ENCODE measurements at places on chromosomes 16 and 17.

- DNase-seq, result no peak
Observed at GRCh38 chr17:17666111-17666714, 15.0 kb upstream of the RAI1 start.

DNA sequence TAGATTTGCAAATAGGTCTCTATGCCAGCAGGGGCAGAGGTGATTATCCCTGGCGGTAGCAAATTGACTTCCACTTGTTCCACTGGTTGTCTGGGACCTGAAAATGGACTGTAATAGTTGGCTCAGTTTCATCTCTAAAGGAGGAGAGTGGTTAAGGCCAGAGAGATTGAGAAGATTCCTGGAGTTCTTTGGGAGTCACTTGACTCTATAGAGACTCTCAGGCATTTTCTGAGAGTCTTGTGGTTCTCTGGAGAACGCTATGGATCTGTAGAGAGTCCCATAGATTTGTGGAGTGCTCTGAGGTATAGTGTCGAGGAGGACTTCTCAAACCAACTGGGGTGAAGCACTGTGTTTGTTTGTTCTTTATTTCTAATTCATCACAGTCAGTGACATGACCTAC lies 8.9 kb upstream of the PMP22 start:
- no peak for DNase-seq

DNA sequence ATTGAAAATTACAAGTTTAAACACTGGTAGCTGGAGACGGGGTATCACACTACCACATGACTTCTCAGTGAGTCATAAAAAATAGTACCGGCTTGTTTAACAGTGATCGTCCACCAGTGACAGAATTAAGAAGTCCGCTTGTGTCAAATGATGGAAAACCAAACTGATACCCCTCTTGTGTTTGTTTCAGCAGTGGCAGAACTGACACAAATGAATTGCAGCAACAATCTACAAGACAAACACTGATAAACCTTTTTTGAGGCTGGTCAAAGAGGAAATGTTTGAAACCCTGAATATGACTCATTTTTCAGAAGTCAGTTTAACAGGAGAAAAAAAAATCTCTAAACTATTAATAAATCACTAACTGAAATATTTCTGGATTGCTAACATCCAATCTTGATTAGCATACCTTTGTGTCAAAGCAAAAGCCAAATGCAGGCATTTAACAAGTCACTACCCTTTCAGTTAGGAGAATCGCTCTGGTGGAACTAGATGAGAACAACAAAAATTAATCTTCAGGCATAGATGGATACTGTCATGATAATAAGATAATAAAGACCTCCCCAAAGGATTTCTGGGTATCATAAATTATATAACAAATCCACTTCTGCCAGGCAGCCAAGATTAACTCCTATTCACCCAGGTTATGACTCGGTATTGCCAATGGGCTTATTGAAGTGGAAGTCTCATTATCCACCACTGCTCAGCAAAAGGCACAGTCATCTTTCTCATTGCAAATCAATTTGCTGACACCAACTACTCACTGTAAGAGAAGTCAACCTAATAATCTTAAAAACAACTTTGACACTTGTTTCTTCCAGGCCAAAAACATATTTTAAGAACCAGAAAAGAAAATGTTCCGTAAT lies 20.8 kb downstream of the DCUN1D3 start:
- no peak for DNase-seq

DNA sequence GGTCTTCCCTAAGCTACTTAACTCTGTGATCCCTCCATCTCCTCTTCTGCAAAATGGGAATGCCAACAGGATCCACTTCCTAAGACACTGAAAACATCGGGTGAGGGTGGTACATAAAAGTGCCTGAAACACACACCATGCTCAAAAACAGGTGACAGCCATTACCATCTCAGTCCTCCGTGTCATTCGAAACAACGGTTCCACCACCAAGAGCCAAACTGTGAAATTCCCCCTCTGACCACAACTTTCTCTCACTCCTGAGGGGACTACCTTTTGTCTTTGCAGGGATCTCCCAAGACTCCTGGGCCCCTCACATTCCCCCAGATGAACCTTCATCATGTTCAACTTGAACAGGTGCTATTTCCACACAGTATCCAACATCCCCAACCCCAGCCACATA lies 37.0 kb downstream of the NUBP1 start:
- no peak for DNase-seq

- no peak for DNase-seq
Observed at GRCh38 chr16:74667255-74667700, 601 bp upstream of the RFWD3 start.

DNA sequence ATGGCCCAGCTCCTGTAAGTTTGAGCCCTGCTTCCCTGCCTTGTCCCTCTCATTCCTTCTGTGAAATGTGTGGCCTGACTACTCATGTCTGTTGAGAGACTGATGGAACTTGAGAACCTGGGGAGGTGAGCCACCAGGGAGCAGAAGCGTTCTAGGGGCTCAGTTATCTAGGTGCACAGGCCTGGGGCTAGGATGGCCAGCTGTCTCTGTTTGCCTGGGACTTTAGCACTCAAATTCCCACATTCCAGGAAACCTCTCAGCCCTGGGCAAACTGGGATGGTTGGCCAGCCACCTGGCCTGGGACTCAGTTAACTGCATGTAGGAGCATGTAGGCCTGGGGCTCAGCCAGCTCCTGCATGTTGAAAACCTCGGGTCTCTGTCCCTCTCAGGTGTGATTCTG lies 9.3 kb upstream of the EPN3 start:
- no peak for DNase-seq

- DNase-seq, result no peak
Observed at GRCh38 chr17:250487-251300, 69.2 kb upstream of the DOC2B start.

DNA sequence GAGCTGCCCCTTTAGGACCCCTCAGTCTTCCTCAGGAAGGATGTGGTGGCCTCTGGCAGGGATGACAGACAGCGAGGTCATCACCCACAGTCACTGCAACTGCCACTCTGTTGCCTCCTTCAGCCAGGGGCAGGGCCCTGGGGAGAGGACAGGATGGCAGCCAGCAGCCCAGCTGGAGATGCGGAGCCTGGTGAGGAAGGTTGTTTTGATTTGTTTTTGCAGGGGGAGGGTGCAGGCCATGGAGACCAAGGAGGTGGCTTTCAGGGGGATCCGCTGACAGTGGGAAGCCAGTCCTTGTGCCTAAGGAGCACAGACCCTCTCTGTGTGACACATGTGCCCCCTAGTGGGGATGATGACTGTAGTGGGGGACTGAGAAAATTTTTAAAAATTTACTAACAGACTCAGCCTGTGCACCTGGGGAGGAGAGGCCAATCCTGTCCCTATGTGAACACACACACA lies 7.4 kb downstream of the PRCD start:
- no peak for DNase-seq

- no peak for DNase-seq
Observed at GRCh38 chr17:34254651-34255380, at the start of gene CCL2. CCL2 (plus strand) TSS chr17:34255285; CDS start chr17:34255350, 65 bp downstream.

DNA sequence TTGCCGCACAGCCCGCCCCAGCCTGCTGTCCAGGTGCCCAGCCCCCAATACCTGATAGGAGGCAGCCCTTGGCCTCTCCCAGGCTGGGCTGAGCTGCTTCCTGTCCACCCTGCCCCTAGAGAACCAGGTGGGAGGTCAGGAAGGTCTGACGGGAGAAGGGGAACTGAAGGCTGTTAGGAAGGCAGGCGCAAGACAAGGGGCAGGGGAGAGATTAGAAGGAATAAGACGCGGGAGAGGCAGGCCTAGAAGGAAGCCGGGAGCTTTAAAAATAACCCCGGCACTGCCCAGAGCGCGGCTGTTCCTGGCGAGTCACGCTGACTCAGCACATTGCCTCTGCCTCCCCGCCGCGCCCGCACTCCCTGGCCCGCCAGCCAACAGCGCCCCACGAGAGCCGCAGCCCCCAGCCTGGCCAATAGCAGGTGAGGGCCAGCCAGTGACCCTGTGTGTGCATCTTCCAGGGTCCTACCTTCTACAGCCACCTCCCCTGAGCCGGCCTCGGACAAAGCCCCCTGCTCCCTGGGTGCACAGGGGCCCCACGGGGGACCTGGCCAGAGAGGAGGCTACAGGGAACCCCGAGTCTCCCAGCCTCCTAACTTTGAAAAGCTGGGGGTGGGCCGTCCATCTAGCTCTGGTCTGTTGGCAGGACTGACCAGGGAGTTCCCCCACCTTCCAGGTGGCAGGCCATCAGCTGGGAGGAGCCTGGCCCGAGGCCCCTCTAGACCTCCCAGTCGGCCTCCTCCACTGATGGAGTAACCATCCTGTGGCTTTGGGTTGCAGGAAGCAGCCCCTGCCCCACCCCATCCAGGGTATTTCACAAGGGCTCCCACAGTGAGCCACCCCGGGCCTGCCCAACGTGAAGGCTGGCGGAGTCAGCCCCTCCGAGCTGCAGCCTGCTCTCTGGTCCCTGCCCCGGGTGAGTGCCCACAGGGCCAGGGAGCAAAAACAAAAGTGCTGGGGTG lies 4.0 kb downstream of the MAFG start:
- DNase-seq, result no peak

GRCh38 chr17:67203818-67204217 lies 41.2 kb downstream of the HELZ start:
- DNase-seq, result no peak

DNA sequence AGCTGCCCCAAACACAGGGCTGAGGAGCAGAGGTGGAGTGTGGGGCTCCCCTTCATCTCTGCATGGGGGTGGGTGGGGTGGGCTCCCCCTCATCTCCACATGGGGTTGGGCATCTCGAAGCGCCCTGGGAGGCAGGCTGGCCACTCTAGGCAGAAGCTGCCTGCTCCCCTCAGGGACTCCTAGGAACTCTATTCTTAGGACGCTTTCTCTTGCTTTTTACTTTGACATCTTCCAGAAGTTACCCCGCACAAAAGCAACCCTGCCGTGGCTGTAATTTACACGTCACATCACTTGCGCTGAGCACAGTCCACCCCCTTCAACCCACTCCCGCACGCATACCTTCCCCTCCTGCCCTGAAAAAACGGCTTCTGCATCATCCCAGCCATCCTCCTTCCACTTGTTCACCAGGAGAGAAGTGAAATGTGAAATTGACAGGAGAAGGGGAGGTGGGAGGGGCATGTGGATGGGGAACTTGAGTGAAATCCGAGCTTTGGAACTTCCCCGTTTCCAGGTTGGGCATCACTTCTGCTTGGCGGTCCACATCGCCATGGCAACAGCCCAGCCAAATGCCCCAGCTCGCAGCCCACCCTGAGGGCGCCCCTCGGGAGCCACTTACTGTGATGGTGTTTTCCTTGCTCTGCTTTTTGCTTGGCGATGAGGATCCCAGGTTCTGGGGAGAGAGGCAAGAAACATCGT lies 53.7 kb upstream of the RCVRN start:
- no peak for DNase-seq

DNA sequence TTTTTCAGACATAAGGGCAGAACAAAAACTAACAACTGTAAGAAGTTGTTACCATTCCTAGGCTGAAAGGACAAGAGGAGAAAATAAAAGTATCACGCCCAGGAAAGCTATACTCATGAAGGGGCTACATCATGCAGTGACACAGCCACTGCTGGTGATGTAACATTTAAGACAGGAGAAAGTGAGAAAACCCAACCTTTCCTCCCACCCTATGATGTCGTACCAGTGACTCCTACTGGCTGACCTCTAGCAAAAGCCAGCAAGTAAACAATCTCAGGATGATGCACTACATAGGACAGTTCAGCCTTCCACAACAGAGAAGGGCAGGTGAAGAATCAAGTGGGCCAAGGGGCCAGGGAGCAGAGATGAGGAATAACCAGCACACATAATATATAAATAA lies 14.0 kb upstream of the OR1E2 start:
- DNase-seq, result no peak

- peak; percentile 51 for DNase-seq
Observed at GRCh38 chr16:85114909-85115567, 2.8 kb upstream of the CIBAR2 start.

DNA sequence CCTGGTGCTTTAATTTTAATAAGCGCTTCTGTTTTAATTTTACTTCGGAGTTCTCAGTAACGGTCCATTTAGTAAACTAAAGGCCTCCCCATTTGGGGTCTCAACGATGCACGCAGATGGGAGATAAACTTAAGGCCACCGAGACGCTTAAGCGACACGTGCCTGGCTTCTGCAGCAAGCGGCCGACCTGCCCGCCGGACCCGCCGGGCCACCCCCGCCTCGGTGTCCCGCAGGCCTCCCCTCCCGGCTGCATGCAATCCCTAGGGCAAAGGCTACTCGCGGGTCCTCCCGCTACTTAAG lies 592 bp downstream of the GCSH start:
- DNase-seq, result no peak

GRCh38 chr16:52071101-52071500 lies 475.8 kb downstream of the TOX3 start:
- DNase-seq, result no peak

DNA sequence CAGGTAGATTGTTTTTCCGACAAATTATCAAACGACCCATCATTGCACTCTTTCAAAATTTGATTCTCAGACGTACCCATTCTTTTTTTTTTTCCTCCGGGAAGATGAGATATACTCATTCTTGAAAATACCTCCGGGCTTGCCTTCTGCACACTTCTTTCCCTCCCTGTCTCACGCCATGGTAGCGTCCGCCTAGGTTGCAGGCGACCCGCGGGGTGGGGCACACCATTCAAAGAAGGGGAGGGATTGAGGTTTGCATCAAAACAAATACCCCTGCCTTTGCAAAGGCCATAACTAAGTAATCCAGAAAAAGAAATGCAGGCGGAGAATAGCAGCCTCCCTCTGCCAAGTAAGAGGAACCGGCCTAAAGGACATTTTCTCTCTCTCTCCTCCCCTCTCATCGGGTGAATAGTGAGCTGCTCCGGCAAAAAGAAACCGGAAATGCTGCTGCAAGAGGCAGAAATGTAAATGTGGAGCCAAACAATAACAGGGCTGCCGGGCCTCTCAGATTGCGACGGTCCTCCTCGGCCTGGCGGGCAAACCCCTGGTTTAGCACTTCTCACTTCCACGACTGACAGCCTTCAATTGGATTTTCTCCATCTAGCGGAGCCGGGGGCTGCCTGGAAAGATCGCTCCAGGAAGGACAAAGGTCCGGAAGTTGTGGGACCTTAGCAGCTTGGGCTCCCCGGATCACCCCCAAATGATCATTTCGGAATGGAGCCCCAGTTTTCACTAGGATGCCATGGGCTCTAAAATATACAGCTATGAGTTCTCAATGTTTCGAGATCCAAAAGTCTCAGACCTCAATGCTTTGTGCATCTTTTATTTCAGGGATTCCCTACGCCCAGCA lies 843 bp downstream of the TP53 start:
- DNase-seq, result peak; percentile 73

DNA sequence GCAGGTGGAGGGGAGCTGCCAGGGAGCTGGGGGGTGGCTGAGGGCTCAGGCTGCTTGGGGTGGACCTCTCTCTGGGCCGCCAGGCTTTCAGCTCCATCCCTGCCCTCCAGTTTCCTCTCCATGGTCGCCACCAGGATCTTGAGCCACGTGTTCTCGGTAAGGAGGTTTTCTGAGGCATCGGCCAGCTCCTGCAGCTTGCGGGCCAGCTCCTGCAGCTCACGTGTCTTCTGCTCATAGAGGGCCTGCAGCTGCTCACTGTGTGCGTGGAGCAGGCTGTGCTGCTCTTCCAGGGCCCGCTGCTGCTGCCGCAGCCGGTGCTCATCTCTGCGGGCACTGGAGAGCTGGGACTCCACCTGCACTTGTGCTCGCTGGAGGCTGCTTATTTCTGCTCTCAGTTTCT lies 11.0 kb downstream of the SNN start:
- no peak for DNase-seq
